ENCODE measurements at places on chromosomes 6 and 20.

DNA sequence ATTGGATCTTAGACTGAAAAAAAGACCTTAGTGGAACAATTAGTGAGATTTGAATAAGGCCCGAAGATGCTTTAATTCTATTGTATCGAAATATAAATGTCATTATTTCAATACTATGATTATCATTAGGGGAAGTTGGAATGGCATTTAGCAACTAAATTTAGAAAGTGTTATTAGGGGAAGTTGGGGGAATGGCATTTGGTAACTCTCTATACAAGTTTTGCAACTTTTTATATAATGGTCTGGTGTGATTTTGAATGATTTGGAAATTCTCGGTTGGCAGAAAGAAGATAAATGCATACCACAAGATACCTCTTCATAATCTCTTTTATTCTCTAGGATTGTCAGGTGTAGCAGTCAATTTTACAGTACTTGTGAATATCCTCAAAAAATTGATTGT is 49.2 kb downstream of the RNF144B start:
- no peak for DNase-seq

DNA sequence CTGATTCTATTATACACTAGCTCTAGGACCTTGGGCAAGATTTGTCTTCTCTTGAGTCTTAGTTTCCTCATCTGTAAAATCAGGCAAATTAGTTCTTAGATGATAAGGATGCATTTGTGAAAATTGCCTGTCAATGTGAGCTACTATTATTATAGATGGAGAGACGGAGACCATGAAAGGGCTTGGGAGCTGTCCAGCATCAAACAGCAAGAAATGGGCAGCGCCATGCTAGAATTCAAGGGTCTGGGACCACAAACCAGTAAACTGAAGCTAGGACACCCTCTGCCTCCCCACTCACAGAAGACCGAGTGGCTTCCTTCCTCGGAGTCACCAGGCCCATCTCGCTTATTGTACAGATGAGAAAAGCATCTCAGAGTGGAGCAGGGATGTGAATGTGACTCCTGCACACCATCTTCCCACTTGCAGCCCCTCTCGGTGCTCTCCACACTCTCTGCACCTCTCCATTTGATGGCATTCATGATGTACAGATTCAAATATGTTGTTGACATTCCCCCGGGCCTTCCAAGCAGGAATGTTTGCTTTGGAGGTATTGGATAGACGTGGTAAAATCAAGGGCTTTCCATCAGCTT is 24.1 kb upstream of the BPIFA3 start:
- DNase-seq: no peak

GRCh38 chr6:136969930-136970329 is 47.8 kb downstream of the SLC35D3 start:
- no peak for DNase-seq

- DNase-seq: no peak
Observed at GRCh38 chr6:55868771-55869479, 6.5 kb downstream of the BMP5 start.

GRCh38 chr6:143810745-143811144 is 32.4 kb upstream of the LTV1 start:
- DNase-seq: no peak

- no peak for DNase-seq
Observed at GRCh38 chr20:61900011-61900944, 165.4 kb downstream of the TAF4 start.

GRCh38 chr20:48079028-48079427 is 293.7 kb upstream of the SULF2 start:
- no peak for DNase-seq

DNA sequence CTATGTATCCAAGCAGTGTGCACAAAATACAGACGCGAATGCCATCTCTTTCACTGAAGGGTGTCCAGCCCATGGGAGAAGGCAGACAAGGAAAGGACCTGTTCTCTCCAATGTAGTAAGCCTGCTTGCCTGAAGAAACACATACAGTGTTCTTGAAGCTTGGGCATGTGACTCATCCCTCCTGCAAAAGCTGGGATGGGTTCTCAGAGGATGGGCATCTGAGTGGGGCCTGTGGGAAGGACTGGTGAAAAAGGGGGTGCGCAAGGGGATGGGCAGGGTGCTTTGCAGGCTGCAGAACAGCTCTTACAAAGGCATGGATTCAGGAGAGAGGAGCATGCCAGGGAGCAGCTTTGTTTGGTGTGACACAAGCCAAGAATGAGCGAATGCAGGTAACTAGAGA is 128.1 kb downstream of the FYN start:
- DNase-seq: no peak

GRCh38 chr6:143803769-143804568 is 39.2 kb upstream of the LTV1 start:
- no peak for DNase-seq

DNA sequence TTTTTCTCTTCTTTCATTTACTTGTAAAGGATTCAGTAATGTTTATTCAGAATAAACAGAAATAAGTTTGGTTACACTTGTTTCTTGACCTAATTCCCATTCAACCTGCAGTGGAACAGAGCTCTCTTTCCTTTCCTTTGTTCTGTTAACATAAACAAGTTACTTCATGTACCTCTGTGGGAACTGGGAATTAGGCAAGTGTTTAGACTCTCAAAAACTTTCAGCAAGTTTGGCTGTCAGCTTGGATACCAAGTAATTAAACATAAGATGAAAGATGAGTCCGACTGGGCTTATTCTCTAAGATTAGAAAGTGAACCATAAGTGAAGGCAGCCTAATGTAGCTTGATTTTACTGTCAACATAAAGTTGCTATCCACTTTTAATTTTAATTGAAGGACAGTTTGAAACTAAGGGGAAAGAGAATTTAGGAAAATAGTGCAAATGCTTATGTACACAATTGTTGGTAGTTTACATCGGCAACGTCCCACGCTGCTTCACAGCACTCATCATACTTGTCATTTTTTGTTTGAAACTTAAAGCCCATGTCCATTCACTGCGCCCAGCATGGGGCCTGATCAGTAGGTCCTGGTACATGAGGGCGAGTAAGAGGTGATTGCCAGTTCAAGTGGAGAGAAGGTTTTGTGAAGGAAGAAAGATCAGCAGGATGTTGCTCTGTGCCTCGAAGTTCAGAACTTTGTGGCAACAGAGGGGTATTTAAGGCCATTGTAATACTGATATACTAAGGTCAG is 113.0 kb downstream of the PLEKHG1 start:
- DNase-seq: no peak

DNA sequence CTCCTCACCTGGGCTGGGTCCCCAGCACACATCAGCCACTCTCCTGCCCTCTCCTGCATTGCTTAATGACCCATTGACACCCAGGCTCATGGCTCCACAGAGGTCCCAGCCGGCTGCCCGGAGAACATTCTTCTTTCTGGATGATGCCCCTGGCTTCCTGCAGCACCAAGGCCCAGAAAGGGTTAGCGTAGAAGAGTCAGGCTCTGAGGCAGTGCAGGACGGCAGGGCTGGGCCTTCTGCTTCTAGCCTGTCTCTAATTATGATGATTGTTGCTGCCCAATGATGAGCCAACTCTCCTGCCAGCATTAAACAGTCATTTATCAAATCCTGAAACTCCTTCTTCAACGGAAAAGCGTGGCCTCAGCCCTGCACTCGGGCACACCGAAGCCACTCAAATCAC is 66.4 kb downstream of the ZNF217 start:
- DNase-seq: no peak

- no peak for DNase-seq
Observed at GRCh38 chr6:163094881-163095280, 319.6 kb upstream of the QKI start.

DNA sequence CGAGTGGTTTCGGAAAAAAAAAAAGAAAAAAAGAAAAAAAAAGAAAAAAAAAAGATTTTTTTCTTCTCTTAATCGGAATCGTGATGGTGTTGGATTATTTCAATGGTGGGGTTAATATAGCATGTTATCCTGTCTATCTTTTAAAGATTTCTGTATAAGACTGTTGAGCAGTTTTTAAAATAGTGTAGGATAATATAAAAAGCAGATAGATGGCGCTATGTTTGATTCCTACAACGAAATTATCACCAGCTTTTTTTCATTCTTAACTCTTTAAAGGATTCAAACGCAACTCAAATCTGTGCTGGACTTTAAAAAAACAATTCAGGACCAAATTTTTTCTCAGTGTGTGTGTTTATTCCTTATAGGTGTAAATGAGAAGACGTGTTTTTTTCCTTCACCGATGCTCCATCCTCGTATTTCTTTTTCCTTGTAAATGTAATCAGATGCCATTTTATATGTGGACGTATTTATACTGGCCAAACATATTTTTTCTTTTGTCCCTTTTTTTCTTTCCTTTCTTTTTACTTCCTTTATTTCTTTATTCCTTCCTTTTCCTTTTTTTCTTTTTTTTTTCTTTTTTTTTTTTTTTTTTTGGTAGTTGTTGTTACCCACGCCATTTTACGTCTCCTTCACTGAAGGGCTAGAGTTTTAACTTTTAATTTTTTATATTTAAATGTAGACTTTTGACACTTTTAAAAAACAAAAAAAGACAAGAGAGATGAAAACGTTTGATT is 3.6 kb downstream of the SOX4 start:
- no peak for DNase-seq

DNA sequence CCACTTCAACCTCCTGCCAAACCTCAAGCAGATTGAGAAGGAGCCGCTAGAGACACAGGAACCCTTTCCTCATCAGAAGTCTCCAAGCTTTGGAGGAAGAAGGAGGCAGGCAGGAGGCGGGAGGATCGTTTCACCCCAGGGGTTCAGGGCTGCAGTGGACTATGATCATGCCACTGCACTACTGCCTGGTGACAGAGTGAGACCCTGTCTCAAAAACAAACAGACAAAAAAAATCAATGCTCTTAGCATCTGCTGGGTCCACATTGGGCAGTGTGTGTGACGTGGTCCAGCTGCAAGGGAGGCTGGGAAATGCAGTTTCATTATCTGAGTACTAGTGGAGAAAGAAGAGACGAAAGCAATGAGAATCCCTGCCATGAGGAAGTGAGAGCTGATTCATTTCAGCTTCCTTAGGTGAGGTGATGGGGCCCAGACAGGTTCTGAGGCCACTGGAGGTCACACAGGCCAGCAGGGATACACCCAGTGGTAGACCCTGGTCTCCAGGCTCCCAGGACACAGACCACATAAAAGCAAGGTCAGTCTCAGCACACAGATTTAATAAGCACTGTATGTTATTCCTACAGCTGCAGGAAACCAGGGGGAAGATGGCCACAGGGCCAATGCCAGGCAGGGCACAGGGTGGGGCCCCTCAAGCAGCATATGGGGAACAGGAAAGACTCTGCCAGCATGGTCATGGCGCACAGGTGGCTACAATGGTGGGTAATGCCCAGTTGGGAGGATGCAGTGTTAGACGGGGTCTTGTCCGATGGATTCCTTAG is 4.3 kb downstream of the GFRA4 start:
- no peak for DNase-seq

All from CD4-positive, alpha-beta T cell treated with Interleukin-4 for 1 hour (primary cell).